Activated CD8-positive, alpha-beta T cell treated with anti-CD3 and anti-CD28 coated beads, Interleukin-2, amount 10 ng/mL, durations not matched to agents 7 days and 5 days (primary cell): ENCODE measurements at places on chromosomes 11 and 22.

DNA sequence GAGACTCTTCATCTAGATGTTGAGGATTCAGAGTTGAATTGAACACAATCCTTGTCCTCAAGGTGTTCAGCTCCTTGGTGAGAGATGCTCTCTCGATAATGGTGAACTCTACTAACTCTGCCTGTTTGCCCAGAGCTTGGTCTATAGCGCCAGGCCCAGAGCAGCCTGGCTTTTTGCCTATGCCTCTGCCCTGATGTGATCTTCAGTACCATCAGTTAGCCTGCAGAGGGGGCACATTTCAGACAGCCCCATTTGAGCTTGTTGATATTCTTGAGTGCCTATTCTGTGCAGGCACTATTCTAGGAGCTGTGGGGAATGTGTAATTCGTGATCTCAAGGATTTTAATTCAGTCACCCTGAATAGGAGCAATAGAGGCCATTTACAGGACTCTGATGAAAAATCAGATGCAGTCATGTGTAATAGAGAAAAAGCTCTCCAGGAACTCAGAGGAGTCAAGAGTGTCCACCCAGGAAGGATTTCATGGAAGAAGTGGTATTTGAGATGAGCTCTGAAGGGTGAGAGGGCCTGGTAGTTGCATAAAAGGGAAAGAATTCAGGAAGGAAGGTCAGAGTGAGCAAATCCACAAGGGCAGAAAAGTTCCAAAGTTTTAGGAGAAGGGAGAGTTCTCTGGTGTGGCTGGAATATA lies 19.3 kb downstream of the GTPBP1 start:
- DNase-seq, result peak; percentile 56

DNA sequence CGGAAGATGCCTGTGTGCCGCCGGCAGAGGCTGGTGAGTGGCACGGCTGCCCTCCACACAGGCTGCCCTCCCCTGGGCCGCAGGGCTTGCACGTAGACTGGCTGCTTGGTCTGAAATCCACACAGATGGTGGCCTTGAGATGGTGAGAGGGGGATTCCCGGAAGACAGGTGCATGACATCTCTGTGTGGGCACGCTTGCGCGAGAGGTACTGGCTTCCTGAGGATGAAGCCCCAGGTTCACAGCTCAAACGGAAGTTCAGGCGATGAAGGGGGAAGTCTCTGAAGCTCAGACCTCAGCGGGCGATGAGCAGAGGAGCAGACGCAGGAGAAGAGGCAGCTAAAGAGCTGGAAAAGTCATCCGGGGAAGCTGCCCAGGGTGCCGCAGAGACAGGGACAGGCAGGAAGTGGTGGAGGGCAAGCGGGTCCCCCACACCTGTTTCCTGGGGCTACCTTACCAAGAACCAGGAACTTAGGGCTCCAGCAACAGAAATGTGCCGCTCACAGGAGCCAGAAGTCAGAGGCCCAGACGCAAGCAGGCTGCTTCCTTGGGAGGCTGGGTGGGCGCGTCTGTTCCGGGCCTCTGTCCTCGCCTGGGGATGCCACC lies 7.2 kb downstream of the CRELD2 start:
- DNase-seq, result peak; percentile 81

DNA sequence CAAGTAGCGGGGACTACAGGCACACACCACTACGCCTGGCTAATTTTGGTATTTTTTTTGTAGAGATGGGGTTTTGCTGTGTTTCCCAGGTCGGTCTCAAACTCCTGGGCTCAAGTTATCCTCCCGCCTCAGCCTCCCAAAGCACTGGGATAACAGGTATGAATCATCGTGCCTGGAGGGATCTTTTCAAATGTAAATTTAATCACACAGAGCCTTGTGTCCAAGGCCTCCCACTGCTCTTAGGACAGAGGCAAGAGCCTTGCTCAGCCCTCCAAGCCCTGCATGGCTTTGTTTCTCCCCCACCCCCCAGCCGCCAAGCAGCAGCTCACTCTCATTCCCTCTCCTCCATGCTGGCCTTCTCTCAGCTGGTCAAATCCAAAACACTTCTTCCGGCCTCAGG lies 75.3 kb upstream of the CREB3L1 start:
- DNase-seq, result no peak

GRCh38 chr11:5547982-5548381 lies 358 bp downstream of the OR52H1 start:
- DNase-seq, result no peak

DNA sequence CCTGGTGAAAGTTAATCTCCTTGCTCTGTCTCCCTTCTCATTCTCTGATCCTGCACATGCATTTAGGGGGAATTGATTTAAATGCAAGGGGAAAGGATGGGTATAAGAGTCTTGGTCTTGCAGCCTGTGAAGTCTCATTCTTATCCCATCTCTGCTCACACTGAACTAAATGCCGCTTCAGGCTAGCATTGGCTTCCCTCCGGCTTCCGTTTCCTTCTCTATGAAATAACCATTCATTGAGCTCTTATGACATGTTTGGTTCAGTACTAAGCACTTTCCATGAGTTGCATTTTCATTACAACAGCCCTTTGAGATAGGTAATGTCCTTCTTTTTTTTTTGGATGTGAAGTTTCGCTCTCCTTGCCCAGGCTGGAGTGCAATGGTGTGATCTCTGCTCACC lies 5.6 kb downstream of the ZBTB16 start:
- DNase-seq, result no peak
